ENCODE measurements at places on chromosomes 11 and 22. TPM values are rescaled to one million over a fixed set of nuclear protein-coding genes. Genes with fewer than 3 reads are reported as not detected.

Gene FAM111A
- total RNA-seq, result 69.1 TPM

Gene MOGAT2
- total RNA-seq, result not detected

Gene ISX
- total RNA-seq, result not detected

Gene CECR2
- not detected for total RNA-seq

Gene OR8G1
- total RNA-seq, result not detected

Gene SYCE3
- 0.62 TPM for total RNA-seq

Gene TCN2
- total RNA-seq, result 0.68 TPM

Gene OR52H1
- total RNA-seq, result 0.30 TPM

Gene FAT3
- total RNA-seq, result 0.02 TPM

- no peak for DNase-seq
These were observed 14.0 kb upstream of the FCHSD2 start for GRCh38 chr11:73156114-73156513.

DNA sequence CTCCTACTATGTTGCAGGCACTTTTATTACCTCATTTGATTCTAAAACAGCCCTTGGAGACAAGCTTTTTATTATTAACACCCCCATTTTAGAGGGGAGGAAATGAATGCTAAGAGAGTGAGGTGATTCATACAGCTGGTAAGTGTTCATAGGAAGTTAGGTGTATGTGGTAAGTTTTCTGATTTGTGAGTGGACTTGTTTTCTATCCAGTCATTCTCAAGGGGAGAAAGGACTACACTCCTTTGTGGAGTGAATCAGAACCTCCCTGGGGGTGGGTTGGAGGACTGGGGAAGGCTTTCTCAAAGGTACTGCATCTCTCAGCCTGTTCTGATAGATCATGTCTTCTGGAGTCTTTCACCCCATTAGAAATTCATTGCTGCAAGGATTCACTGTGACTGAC is 23.5 kb downstream of the PKNOX2 start:
- no peak for DNase-seq

GRCh38 chr22:50115693-50116092 is 25.9 kb downstream of the MOV10L1 start:
- no peak for DNase-seq

DNA sequence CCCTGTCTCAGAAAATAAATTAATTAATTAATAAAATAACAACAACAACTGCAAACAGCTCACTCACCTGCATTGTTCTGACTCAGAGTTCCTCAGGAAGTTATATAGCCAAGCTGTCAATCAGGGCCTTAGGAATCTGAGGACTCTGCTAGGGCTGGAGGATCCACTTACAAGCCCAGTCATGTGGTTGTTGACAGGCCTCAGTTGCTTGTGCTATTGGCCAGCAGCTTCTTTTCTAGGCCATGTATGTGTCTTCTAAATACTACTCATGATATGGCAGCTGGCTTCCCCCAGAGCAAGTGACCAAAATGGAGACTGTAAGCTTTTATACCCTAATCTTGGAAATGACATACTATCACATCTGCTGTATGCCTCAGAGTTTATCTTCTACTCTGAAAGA is 20.8 kb upstream of the ATP5MG start:
- DNase-seq, result no peak

GRCh38 chr11:6556139-6556949 is 47.1 kb downstream of the RRP8 start:
- DNase-seq, result no peak

DNA sequence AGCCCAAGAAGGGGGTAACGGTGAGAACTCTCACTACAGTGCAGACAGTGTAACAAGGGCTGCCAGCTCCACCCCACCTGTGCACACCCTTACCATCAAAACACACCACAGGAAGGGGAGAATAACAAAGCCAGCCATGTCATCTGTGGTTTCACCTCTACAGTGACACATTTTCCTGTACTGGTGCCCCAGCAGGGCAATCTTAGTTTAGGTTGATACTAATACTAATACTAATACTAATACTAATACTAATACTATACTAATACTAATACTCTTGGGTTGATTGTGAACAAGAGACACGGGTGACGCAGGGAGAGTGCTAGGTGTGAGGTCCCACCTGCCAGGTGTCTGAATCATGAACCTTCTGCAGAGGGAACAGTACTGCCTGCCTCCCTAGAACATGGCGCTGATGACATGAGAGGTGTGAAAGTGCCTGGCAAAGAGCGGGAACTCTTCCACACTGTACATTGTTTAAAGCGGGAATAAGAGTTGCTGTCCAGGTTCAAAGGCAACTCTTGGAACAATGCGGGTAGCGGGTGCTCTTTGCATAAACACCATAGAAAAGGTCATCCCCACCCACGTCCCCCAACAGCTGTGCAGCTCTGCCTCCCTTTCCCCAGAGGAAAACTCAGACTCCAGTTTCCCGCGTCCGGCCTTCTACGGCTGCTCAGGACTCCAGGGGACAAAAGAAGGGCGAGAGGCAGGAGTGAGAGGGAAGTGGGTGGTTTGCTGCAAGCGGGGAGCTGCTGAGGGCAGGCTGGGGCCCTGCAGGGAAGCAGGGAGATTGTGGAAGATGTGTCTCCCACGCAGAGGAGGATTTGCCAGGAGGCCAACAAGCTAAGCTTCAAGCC is 25.0 kb upstream of the TMPRSS4 start:
- DNase-seq, result peak; percentile 65

- no peak for DNase-seq
These were observed 13.4 kb downstream of the SYT13 start for GRCh38 chr11:45272701-45273100.

- DNase-seq, result no peak
These were observed 2.0 kb upstream of the SBF1 start for GRCh38 chr22:50476868-50477267.

DNA sequence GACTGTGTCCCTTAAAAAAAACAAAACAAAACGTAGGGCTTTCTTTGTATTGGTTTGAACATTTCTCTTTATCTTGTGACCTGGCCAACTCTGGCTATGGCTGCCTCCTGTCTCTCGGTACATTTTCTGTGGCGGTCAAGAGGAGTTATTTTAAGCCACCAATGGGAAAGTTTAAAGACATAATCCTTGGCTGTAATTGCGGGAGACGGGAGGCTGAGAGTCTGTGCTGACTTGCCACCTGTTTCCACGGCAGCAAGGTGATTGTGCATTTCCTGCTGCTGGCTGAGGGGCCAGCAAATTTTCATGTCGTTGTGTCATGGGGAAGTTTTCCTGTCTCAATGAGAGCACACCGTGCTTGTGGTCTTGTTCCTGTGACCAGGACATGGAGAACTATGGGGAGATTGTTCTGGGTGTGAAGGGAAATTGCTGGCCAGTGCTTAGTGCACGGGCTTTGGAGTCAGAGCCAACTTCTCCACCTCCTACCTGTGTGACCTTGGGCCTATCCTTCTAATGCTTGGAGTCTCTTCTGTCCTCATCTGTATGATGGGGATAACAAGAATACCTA is 11.0 kb downstream of the PTPRJ start:
- no peak for DNase-seq

DNA sequence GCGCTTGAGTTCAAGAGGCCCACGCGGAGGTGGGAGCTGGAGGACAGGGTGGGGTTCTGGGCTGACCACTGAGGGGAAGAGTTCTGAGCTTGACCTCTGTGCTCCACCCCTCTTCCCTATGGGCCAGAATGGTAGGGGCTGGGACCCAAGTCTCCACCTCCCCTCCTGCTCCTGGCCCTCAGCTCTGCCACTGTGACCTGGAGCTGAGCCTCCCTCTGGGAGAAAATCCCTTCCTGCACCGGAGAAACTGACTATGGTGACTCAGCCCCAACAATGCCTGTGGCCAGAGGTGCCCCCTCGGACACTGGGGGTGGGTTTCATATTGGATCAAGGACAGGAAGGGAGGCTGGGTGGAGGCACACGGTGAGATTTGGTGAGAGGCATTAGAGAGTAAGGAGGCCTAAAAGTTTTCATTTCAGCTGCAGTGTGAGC is 23.0 kb downstream of the RELT start:
- no peak for DNase-seq

- no peak for DNase-seq
These were observed 37.8 kb downstream of the SCN3B start for GRCh38 chr11:123616505-123617198.

DNA sequence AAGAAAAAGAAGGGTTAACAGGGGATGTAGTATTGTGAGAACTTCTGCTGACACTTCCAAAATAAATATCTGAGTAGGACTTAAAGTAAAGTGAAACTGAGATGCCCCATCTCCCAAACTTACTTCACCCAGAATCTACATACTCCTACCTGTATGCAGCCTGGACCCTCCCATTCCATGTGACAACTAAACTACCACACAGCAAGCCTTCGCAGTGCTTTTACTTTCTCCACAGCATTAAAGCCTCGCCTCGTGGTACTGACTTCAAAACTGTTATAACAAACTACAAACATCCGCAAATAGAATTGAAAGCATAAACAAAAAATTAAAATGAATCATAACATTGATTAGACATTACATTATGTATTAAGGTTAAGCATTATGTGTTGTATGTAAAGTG is 985 bp downstream of the MPZL2 start:
- DNase-seq, result no peak

GRCh38 chr11:120522736-120523135 is 11.2 kb downstream of the GRIK4 start:
- DNase-seq, result no peak

- DNase-seq, result no peak
These were observed 5.9 kb downstream of the RPS6KA4 start for GRCh38 chr11:64364911-64365310.

GRCh38 chr11:46291441-46292150 is 14.1 kb downstream of the CREB3L1 start:
- no peak for DNase-seq

DNA sequence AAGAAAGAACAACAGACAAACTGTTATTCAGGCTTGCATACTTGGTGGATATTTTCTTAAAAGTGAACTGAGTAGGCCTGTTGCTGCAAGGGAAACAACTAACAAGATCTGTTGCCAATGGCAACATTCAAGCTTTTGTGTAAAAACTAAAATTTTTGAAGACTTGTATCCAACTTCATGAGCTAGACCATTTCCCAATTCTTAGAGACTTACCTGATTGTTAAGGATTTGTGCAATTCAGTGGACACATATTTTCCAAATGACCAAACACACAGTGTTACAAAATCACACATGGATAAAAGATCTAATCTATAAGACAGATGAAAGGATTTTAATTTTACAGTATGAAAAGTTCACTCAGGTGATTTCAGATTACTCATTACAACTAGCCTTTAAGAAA is 564.1 kb downstream of the CNTN5 start:
- DNase-seq, result no peak

DNA sequence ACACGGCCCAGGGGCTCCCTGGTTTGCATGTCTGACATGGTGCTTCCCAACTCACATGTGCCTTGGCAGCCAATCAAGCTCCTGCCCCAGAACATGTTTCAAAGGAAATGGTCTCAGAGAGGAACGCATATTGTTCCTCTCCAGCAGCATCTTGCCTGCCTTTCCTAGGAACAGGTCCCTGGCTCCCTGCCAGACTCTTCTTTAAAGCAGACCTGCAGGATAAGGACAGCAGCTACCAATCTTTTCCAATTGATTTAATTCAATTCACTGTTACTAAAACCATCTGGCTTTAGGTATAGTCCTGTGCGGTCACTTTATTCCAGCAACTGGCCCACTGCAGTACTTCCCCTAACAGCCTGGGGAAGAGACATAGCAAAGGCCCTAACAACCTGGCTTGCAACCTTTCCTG is 79.9 kb downstream of the AMBRA1 start:
- DNase-seq, result no peak

DNA sequence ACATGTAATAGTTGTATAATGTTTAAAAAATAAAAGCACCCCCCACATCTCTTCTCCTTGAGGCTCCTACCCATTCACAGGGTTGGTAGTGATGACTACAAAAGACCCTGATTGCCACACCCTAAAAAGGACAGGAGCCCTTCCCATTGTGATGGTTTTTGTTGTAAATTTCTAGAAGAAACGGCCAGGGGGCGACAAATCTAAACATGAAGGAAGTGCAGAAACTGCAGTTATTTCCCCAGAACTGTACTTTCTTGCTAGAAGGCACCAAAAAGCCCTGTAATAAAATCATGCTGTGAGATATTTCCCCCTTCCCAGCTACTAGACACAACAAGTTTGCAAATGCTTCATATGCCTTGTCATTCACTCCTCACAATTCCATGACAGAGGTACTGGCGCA is 10.8 kb downstream of the PRR5L start:
- DNase-seq, result no peak

- DNase-seq, result no peak
These were observed 4.5 kb downstream of the DBX1 start for GRCh38 chr11:20155683-20156279.

- DNase-seq, result no peak
These were observed 29.0 kb downstream of the NUP50 start for GRCh38 chr22:45192701-45193187.

GRCh38 chr22:18987765-18988164 is 51.7 kb upstream of the PRODH start:
- no peak for DNase-seq

DNA sequence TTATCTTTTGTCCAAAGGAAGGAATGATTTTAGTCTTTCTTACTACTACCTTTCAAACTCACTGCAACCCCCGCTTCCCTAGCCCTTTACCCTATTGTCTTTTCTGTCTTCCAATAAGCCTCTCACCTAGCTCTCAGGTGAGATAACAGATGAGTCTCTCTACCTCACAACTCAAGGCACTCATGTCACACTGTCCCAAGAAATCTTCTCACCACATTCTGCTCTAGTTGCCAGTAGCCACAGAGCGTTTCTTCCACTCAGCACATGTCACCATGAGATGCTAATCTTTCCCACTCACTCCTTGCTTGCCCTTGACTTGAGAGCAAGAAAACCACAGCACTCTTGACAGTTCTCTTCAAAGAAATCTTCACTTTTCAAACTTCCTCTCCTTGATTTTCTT is 32.7 kb upstream of the TMEM41B start:
- peak; percentile 17 for DNase-seq

- DNase-seq, result no peak
These were observed 140.9 kb downstream of the TEAD1 start for GRCh38 chr11:12815129-12815480.

- no peak for DNase-seq
These were observed 11.9 kb downstream of the DKK3 start for GRCh38 chr11:11996321-11997048.

DNA sequence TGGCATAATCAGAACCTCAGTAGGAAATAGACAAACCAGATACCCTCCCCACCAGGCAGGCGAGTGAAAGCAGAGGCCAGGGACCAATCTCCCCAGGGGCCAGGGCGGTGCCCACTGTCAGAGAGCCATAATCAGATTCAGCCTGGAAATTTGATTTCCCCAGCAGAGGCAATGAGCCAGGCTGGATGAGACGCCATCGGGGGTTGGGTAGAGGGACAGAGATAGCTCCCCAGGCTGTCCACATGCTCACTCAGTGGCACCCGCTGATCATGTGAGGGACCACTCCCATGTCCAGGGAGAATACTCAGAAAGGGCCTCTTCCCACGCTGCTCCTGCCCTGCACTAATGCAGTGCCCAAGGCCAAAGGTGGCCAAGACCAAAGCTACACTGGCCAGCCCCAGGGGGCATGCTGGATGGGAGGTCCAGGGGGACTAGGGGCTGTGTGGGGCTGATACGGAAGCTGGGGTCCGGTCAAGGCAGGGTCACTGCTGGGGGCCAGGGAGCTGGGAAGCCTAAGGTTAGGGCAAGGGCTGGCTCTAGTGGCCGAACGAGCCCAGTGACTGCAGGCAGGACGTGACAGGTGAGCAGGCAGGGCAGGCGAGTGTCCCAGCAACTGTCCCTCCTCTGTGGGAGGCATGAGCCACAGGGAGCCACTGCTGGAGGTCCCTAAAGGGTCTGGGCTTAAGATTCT is 19.8 kb downstream of the ARVCF start:
- no peak for DNase-seq

- no peak for DNase-seq
These were observed 113.4 kb downstream of the NELL1 start for GRCh38 chr11:20782775-20783174.
